ENCODE measurements at places on chromosomes 2 and 18. TPM values are rescaled to one million over a fixed set of nuclear protein-coding genes. Genes with fewer than 3 reads are reported as not detected.
A peak's percentile ranks its signal among the peaks of the same experiment; 100 is the strongest.

GRCh38 chr2:221124532-221125240 is 447.4 kb downstream of the EPHA4 start:
- DNase-seq, result peak; percentile 95

DNA sequence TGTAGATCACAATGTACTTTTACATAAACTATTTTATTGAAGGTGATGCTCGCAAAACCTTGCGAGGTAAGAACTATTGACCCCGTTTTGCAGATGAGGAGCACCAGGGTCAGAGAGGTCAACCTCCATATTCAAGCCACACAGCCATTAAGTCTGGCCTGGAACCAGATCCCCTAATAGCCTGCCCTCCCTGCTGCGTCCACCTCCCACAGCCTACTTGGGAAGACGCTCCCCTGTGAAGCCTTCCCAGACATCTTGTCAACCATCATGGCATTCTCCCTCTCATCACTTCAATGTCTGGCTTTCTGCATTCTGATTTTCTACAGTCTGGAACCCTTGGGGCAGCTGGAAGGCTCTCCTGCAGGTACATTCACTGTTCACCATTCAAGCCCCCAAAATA is 101.0 kb downstream of the TTC32 start:
- DNase-seq, result no peak

The PTPN2 gene
- 75.2 TPM for total RNA-seq

DNA sequence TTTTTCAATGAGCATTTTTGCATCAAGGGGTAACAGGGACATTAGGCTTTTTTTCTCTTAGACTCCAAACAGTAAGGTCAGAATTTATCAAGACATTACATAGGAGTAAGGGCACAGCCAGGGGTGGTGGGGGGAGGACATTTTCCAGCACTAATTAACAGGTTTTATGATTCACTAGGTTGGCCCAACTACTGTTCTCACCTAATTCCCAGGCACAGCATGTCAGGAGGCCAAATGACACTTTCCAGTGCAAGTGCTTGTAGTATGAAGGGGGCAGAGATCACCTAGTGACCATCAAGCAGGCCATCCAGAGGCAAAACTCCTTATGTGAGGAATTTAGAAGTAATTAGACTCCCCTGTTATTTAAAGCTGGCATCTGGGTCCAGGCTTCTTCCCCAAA is 3.9 kb upstream of the MBD2 start:
- DNase-seq, result no peak

DNA sequence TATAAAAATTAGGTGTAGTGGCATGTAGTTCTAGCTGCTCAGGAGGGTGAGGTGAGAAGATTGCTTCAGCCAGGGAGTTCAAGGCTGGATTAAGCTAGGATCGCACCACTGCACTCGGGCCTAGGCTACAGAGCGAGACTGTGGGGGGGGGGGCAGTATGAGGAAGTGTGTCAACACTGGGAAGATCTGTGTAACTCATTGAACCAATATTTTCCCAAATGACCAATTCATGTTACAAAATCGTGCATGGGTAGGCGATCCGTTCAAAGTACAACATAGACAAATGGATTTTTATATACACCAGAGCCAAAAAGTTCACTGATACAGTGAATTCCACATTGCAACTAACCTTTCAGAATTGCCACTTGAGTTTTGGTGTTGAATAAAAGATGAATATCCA is 8.1 kb downstream of the SMAD4 start:
- DNase-seq, result no peak

The ALKAL2 gene
- total RNA-seq, result not detected

- no peak for DNase-seq
Observed at GRCh38 chr2:99678625-99679024, 188.8 kb upstream of the REV1 start.

The TEKT4 gene
- total RNA-seq, result not detected
